ENCODE measurements at places on chromosomes 4 and X.

DNA sequence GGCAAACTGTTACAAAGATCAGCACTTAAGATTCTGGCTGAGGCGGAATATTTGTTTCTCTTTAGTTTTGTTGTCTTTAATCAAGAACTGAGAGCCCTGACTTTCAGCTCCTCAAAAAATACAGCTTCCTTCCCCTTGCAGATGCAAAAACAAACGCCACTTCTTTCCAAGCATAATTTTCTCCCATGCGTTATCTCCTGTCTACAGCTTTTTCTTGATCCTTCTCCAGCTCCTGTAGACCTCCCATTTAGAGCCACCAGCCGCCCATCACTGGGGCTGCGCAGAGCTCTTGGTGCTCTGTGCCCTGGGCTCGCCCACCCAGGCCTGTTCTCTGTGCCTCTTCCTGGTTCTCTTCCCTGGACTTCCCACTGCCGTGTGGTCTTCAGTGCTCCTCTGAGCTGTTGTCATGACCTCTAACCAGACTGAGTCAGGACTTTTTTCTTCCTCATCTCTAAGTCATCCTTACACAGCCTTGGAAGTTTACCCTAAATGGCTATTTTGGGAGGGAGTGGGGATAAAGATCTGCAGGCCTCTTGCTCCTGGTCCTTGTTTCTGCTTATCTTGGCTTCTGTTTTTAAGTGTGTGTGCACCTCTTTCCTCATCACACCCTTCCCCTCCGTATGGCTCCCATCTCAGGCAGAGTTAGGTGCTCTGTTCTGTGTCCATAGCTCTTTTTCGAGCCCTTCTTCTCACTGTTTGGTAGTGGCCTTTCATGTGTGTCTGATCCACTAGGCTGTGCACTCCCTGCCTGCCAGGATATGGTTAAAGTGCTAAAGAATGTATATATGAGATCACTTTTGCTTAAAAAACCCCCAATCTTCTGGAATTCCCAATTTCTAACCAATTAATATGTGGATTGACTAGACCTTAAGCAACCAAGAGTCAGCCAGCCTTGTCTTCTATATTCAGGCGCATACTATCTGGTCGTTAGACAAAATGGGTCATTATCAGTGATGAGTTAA is 122.5 kb downstream of the PTTG2 start:
- DNase-seq: no peak

DNA sequence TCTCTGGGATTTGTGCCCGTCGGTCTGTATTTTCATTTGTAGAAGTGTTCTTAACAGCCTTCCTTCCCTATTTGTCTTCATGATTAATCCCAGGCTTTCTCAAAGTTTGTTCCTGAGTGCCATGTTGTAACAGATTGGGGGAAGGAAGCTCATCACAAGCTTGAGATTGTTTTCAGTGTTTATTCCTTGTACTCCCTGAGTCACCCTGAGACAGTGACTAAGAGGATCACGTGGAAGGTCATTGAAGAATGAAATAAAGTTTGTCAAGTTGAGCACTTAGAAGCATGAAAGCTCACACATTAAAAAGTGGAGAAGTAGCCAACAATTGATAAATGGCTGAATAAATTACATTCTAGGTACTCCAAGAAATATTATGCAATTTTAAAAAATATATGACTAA is 153.5 kb upstream of the FAM241A start:
- no peak for DNase-seq

DNA sequence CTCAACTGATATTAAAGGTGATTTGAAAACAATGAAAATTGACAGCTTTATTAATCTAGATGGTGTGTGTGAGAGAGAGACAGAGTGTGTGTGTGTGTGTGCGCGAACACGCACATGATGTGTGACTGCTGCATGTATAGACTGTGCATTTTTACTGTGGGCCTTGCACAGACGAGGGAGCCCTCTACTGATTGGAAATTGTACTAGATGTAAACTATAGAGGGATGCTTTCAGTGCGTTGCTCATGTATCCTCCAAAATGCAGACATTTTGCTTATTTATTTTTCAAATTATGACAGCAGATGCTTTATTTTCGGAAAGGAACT is 168.4 kb upstream of the GK2 start:
- no peak for DNase-seq

DNA sequence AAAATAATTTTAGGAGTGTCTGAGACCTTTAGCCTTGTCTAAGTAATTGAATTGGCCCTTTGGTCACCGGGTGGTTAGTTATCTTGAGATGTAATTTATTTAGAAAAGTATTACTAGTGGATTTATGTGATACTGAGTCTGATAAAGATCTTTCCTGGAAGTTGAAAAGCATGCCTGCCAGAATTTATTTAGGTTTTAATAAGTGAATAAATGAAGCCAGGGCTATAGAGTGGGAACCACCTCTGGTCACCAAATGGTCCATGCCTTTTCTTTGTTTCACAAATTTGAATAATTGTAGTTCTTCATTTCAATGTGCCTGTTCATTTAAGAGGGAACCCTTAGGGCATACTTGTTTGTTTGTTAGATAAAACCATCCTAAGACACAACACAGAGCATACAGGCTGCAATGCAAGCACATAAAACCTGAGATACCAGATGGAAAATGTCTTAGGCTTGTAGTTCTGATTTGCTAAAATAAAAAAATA is 627.8 kb downstream of the ADGRL3 start:
- DNase-seq: no peak

GRCh38 chrX:63963095-63963784 is 178.2 kb upstream of the ARHGEF9 start:
- no peak for DNase-seq

DNA sequence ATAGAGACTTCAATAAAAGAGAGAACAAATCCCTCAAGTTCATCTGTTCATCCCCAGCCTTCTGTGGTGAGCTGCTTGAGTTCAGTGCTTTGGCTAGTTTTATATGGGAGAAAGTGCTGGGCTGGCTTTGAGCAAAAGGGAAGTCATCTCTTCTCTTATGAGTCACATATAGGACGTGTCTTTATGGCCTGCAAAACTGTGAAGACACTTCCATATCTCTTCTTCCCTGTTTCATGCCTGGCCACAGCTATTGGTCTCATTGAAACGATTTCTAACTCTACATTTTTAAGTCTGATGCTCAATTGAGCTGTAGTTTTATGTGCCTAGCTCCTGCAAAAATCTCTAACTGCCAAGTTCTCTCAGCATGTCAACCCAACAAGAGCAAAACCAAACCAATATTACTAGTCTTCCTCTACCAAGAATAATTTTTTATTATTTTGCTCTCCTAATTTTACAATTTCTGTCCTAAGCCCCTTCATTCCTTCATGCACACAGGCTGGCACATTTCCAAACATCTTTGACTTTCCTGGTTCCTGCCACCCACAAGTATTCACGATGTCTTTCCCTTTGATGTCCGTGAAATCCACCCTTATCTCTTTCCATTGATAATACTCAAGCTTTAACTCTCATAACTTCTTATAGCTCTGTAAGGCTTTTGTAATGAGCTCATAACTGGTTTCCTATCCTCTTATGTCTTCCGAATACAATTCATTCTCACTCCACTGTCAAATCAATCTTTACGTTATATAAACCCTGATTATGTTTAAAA is 165.3 kb downstream of the BTC start:
- DNase-seq: no peak

DNA sequence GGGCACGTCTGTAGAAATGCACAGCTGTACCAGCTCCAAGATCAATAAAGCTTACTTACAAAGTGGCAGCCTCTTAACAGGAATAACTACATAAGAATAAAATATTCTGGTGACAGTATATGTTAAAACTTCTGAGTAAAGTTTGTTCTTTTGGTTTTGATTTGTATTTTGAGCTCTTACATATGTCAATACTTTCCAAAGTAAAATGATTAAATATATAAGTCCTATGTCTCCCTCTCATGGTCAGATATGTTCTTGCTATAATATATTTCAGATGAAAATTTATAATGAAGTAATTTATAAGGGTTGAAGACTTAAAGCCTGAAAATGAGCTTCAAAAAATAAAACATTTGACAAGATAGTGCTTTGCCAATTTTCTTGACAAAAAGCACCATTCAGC is 254.4 kb downstream of the NPFFR2 start:
- no peak for DNase-seq

DNA sequence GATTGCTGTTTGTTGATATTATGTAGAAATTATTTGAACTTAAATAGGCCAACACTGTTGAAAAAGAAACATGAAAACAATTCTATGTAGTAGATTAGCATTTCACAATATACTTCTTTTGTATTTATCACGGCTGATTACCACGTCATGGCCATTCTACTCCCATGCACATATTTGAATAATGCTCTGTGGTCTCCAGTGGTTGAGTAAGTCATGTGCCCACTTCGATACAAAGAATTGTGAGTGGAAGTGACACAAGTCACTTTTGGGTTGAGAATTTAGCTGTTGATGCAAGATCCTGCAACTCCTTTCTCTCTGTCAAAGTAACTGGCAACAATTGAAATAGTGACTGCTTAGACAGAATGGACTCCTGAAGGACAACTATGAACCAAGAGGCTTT is 6.7 kb upstream of the FSTL5 start:
- no peak for DNase-seq

GRCh38 chr4:128974136-128974581 is 119.2 kb downstream of the SCLT1 start:
- no peak for DNase-seq

DNA sequence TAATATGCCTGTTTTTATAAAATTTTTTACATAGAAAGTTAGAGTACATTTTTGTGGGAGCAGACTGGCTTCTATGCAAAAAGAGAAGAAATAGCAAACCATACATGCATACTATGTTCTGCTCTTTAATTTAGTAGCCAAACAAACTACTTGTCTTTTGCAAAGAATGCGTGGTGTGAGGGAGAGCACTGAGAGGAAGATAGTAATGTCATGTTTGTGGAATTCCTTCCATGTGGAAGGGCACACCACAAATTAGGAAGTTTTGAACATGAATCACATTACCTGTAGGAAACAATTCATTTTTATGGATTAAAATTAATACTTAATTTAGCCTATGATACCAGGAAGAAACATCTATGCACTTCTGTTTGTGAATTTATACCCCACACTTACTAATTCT is 1529.1 kb upstream of the ADGRL3 start:
- DNase-seq: no peak

DNA sequence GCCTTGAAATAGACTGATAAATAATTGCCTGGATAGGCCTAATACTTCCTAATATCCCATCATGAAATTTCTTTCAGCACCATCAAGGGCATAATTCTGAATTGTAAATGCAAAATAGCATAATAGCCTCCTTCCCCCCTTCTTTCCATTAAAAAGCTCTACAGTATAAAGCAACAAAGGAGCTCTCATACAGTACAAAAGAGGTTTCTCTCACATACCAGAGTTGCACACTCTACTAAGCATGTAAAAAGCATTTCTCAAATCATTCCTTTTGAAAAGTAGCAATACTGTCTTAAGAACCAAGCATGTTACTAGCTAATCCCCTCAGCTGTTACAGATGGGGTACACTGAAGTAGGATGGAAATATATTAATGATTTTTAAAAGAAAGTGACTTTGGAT is 509.0 kb downstream of the KLHL13 start:
- DNase-seq: no peak

GRCh38 chr4:1792832-1793495 is at the start of gene FGFR3:
FGFR3 (plus strand) TSS chr4:1793293; CDS start chr4:1793935, 642 bp downstream.
- DNase-seq: peak; percentile 19

GRCh38 chr4:7326693-7327340 is 107.9 kb downstream of the PSAPL1 start:
- no peak for DNase-seq

DNA sequence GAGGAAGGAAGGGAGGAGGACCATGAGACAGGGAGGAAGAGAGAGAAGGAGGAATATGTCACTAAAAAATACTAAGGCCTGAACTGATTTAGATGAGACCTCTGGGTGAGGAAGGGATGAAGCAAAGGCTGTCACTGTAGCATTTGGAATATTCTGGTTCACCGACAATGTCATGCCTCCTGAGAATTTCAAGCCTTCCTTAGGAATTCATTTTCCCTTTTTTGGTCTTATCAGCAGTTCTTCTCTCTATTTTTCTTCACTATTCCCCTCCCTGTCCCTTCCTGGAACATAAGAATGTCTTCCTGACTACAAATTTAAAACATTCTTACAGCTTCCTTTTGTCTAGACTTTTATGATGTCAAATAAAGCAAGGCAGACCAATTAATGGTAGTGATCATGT is 527.8 kb downstream of the INPP4B start:
- no peak for DNase-seq

GRCh38 chrX:107542500-107542899 is 85.8 kb upstream of the PRPS1 start:
- DNase-seq: no peak

DNA sequence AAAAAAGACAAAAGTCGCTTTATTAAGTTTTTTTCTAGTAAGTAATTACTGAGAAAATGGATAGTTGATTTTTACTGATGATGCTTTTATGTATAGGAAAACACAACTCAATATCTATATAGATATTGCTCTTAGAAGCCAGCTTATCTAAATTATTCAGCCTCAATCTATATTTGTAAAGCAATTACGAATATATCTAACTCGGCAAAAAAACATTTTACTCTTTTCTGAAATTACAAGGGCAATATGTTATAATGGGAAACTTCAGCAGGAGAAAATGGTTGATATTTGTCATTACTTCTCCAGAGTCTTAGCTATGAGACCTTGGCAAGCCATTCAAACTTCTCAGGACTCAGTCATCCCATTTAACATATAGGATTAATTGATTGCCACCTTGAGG is 228.5 kb downstream of the SLC7A11 start:
- DNase-seq: no peak

GRCh38 chr4:23058165-23058776 is 365.5 kb downstream of the GBA3 start:
- no peak for DNase-seq

DNA sequence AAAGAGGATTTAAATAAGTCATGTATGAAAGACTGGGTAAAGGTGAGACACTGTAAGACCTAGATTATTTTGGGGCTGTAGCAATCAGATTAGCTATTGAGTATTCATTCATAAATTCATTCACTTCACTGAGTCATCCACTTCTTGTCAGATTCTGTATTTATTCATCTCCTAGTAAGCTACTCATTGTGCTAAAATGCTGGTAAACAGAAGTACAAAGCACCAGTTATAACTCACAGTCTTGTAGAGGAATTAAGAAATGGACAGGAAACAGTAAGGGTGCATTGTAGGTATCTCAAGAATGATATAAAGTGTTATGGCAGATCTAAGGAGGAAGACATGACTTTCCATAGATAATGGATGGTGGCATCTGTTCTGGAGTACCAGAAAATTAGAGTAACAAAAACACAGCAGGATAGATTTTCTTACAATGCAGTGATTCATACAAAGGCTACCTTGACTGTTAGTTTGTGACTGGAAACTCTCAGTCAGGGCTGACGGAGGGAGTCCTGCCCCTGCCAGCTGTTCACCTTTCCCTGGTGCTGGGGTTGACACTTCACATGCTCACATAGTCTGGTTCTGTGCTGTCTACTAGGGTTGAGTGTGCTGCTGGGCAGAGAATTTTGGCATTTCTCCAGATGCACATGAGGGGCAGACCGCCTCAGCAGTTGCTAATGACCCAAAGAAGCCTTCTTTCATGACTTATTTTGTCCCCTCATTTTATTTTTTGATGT is 26.5 kb upstream of the HAND2 start:
- no peak for DNase-seq

GRCh38 chr4:53889326-53890055 is 174.9 kb downstream of the CHIC2 start:
- DNase-seq: no peak
